ENCODE measurements at places on chromosomes 7 and 10.

DNA sequence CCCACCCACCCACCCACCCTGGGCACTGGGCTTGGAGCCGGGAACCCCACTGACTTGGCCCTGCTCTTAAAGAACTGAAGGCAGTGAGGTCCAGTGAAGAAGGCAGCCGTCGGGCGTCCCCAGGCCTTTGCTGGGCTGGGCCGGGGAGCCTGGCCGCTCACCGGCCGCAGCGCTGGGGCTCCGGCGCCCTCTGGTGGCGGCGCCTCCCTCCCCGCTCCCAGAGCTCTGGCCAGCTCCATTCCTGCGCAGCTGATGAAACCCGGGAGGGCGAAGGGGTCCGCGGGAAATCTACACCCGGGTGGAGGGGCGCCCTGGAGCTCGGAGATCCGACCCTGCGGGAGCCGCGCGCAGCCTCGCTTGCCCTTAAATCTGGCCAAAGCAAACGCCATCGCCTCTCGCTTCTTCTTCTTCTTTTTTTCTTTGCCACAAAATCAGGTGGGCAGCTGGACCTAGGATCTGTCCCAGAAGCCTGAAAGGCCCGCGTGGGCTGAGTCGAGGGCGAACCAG lies 1.7 kb upstream of the CXCL12 start:
- no peak for DNase-seq

- DNase-seq = no peak
These were observed 27.9 kb upstream of the HPS1 start for GRCh38 chr10:98474628-98475027.

DNA sequence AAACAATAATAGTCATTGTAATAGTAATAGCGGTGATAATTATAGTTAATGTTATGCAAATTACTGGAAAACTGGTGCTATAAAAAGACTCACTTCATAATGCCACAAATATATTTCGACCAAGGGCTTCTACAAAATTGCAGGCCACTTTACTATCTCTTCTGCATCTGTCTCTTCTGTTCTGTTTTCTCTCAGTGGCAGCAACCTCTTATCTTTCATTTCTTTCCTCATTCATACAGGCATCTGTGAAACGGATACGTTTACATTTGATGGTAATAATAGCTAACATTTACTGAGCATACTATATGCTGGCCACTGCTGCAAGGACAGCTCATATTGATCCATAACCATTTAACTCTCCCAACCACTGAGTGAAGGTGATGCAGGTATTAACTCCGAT lies 537.4 kb upstream of the PFKP start:
- no peak for DNase-seq

- DNase-seq = no peak
These were observed 50.7 kb upstream of the CABCOCO1 start for GRCh38 chr10:61612009-61612408.

DNA sequence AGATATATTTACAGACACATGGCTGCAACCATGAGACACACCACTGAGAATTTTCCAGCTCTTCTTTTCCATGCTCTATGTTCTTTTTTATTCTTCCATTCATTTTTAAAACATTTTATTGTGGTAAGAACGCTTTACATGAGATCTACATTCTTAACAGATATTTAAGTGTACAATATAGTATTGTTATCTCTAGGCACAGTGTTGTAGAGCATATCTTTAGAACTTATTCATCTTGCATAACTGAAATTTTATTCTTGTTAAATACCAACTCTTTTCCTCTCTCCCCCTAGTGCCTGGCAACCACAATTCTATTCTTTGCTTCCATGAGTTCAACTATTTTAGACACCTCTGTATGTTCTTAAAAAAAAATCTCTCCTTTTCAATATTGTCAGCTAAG lies 67.1 kb upstream of the HABP2 start:
- DNase-seq = no peak

DNA sequence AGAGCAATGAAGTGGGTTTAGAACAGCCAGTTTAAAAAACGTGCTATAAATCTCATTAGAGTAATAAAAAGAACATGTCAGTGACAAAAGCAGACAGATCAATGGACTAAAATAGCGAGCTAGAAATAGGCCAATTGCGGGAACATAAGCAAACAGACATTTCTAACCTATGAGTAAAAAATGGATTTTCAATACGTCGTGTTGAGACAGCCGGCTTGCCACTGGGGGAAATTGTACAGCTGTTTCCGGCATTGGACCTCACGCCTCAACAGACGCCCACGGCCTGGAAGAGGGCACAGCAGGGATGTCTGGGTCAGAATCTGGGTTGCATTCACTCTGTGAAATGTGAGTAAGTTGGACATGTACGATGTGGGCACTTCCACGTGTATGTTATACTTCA lies 92.9 kb downstream of the SVOPL start:
- DNase-seq = no peak

DNA sequence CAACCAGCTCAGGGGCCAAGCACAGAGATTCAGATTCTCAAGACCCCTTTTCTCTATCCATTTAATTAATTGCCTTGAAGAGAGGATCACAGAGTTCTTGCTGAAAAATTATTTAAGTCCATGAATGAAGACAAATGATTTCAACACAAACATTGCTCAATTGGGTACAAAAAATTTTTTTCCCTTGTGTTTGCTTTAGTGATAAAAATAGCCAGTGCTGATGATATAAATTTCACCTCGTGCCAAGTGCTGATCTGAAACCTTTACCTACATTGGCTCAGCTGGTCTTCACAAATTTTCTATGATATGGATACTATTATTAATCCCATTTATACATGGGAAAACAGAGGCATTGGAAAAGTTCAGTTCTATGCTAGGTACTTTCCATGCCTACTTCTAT lies 377.1 kb downstream of the NRG3 start:
- DNase-seq = no peak

- DNase-seq = no peak
These were observed 733 bp downstream of the HIBADH start for GRCh38 chr7:27661811-27662489.

DNA sequence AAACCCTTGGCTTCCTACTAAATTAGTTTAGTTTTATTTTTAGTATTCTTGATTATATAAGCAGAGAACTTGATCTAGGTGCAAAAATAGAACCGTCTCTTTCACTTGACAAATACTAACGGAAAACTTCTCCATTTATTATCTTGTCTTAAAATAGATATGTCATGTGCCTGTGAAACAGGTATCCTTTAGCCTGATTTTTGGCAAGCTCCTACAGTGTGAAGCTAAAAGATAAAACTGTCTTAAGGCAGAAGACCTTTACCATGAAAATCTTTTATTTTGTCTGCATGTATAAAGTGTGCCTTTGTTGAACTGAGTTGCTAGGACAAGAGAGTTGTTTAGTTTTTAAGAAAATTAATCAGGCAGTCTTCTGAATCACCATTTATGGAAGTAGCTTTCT lies 90.6 kb downstream of the CYP51A1 start:
- DNase-seq = no peak

DNA sequence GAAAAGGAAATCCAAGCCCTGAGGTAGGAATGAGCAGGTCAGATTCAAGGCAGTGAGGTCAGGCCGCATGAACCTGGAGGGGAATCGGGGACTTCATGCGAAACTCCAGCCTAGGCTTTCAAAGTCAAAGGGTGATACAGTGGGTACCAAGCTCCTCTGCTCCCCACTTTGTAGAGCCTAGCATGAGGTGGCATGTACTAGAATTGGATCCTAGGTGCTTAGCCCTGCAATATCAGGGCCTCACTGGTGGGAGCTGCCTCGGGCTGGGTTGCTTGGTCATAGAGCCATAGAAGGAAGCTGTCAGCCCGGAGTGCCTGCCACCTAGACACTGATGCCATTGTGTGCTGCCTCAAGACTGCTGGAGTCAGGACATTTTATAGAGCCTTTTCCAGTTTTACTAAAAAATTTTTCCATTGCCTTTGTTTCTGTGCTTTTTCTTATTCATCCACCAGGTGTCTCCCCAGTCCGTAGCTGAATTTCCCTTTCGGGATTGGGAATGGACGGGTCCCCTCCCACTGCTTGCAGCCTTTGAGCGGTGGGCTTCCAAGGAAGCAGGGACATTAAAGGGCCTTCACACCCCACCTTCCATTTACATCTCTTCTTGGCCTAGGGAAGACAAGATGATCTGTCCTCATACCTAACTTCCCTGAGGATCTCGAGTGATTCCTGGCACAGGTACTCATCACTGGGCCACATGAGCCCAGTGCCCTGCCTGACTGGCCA lies 5.5 kb upstream of the LZTS2 start:
- DNase-seq = no peak

DNA sequence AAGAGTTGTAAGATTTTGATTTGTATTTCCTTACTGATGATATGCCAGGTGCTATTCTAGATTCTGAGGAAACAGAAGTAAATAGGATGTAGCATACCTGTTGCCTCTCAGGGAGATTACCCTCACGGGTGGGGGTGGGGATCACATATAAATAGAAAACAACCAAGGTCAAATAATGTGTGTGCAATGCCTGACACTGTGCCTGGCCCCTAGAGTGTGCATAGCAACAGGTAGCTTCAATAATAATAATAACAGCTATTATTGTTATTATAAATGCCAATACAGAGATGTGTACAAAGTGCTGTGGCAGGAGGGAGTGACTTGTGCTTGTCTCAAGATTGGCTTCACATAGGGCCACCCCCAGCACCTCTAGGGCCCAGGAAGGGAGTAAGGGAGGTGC lies 24.0 kb downstream of the CNNM1 start:
- no peak for DNase-seq

DNA sequence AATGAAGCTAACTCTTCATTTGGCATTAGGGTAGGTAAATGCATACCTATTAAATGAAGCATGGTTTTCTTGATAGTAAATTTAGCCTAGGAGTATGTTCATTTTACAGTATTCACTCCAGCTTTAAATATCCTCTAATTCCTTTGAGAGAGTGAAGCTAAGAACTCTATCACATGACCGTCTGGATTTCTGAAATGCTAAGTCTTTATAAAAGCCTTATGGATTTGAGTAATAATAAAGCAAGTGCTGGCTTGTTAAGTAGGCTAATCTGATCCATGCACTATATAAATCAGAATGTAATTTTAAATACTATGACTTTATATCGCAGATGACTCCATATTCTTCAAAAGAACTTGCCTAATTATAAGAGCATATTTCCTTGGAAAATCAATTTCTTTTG lies 64.8 kb downstream of the REEP3 start:
- no peak for DNase-seq

Measured in NCI-H2081 treated with DMSO at 0.1 percent for 48 hours (cell line).